Stimulated activated CD4-positive, alpha-beta T cell treated with anti-CD3 and anti-CD28 coated beads, Interleukin-1b, Interleukin-23, amount 100 ng/mL, for 4 hours (primary cell): ENCODE measurements at places on chromosomes 7 and 10.

- DNase-seq, result no peak
These were observed 30.3 kb upstream of the TCF7L2 start for GRCh38 chr10:112919721-112920120.

DNA sequence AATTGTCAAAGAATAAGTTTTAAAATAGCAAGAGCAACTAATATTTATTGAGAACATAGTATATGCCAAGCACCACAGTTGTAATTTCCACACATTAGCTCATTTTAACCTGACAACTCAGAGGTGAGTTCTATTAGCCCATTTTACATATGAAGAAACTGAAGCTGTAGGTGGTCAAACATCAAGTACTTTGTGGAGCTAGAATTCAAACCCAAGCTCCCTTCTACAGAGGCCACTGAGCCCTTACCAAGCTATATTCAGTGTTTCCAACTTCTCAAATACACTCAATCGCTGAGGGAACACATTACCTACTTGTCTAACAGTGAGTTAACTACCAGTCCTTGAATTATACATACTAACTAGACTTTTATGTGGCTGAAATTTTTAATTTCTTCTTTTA is 236.6 kb downstream of the PARD3 start:
- no peak for DNase-seq

DNA sequence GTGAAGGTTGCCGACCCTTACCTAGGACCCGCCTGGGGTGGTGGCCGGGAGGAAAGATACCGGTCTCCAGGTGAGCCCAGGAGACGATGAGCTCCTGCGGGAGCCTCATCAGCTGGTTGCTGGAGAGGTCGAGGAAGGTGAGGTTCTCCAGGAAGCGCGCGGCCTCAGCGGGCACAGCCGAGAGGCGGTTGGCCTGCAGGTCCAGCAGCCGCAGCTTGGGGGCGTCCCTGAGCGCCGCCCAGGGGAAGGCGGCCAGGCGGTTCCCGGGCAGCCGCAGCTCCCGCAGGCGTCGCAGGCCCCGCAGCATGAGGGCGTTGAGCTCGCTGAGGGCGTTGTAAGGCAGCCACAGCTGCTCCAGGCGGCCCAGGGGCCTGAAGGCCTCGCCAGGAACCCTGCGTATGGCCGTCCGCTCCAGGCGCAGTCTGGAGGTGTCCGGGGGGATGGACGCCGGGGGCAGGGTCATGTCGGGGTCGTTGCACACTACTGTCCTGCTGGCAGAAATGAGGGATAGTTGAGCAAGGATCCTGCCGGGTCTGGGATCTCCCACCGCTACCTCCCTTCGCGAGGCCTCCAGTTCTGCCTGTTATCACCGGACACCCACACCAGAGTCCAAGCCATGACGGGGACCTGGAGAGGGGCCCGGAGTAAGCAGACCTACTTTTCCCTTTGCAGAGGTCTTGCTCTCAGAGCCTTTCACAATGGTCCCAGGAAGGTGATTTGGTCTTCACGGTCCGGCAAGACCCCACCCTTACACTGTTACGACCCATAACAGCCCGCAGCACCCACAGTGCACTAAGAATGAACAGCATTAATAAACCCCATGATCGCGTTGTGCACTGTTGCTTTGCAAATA is 3.9 kb downstream of the LRIT1 start:
- DNase-seq, result no peak

- DNase-seq, result no peak
These were observed 41.2 kb downstream of the TACR2 start for GRCh38 chr10:69375307-69376151.

GRCh38 chr7:16755397-16755796 is 1.8 kb downstream of the TSPAN13 start:
- no peak for DNase-seq

DNA sequence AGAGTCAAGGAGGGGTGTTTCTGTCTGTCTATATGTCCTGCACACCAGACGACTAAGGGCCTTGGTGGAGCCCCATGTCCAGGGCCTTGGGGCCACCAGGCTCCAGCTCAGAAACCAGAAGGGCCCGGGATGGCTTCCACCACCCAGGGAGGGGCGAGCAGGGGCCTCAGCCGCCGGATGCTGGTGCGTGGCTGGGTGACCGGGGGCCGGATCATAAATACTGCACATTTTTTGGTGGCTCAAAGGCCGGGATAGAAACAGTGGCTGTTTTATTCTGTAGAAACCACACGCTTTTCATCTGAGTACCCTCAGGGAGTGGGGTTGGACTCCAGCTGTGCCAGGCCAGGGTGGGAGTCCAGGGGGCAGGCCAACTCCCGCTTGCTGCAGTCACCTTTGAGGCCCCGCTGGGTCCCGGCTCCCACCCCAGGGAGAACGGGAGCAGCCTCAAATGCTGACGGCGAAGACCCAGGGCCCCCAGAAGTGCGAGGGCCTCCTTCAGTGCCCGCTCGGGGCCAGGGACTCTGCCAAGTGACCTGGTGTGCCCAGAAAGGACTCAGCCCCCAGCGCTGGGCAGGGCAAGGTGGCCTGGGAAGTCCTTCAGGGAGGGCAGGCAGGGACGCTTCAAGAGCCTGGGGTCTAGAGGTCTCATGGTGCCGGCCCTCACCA is 28.2 kb downstream of the PDGFA start:
- no peak for DNase-seq

GRCh38 chr7:133003052-133003910 is 78.6 kb downstream of the CHCHD3 start:
- no peak for DNase-seq

GRCh38 chr7:54161621-54162020 is 380.6 kb upstream of the VSTM2A start:
- DNase-seq, result no peak

GRCh38 chr7:93196336-93196735 is 29.9 kb downstream of the HEPACAM2 start:
- DNase-seq, result no peak

DNA sequence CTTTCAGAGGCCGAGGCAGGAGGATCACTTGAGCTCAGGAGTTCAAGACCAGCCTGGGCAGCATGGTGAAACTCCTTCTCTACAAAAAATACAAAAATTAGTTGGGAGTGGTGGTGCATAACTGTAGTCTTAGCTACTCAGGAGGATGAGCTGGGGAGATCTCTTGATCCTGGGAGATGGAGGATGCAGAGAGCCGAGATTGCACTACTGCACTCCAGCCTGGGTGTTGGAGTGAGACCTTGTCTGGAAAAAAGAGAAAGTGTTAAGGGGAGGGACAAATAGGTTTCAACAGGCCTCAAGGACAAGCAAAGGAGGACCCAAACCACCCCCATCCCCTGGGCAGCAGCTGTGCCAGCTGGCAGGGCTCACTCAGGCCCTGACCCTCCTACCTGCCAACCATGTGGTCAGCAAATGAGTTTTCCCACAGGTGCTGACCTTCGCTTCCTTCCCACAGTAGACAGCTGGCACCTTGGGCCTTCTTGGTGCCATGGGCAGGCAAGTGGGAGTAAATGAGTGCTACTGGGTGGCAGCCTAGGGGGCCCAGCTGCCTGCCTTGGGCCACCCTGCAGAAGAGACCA is 5.5 kb upstream of the PNLIPRP2 start:
- no peak for DNase-seq

- DNase-seq, result no peak
These were observed 40.5 kb upstream of the MTPAP start for GRCh38 chr10:30389543-30389942.

DNA sequence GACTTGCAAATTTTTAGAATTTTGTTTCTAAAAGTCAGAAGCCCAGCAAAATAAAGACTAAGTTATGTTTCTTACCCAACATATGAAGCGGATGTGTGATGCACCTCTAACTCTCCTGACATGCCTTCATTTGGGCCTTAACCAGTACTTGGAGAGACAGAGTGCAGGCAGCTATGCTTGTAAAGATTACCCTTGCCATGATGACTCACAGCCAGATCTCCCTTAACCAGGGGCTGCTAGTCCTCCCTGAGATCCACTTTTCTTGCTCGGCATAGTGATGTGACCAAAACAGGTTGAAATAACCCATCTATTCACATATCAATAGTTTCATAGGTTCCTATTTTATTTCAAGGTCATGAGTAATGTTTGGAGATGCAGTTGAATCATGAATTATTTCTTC is 43.6 kb downstream of the PPP1R3A start:
- DNase-seq, result no peak

- DNase-seq, result no peak
These were observed 13.3 kb upstream of the IFIT1B start for GRCh38 chr10:89364531-89364930.

DNA sequence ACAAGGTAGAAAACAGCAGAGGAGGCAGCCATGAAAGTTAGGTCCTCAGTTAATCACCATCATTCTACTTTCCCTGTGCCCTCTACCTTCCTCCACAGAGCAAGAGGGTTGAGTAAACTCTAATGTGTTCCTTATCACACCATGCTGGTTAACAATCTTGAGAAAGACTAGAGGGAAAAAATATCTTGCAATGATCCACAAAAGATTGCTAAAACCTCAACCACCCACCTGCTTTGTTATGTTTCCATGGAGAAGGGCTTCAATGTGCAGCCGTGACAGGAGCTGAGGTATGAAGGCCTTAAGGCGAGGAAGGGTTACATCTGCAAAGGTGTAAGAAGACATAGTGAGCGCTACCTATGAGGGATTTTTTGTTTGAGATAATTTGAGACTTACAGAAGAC is 103.9 kb downstream of the IDE start:
- DNase-seq, result no peak

- DNase-seq, result no peak
These were observed 64.8 kb upstream of the CALD1 start for GRCh38 chr7:134714470-134715205.

- DNase-seq, result no peak
These were observed 59.5 kb upstream of the PRPS1L1 start for GRCh38 chr7:18087026-18087686.

DNA sequence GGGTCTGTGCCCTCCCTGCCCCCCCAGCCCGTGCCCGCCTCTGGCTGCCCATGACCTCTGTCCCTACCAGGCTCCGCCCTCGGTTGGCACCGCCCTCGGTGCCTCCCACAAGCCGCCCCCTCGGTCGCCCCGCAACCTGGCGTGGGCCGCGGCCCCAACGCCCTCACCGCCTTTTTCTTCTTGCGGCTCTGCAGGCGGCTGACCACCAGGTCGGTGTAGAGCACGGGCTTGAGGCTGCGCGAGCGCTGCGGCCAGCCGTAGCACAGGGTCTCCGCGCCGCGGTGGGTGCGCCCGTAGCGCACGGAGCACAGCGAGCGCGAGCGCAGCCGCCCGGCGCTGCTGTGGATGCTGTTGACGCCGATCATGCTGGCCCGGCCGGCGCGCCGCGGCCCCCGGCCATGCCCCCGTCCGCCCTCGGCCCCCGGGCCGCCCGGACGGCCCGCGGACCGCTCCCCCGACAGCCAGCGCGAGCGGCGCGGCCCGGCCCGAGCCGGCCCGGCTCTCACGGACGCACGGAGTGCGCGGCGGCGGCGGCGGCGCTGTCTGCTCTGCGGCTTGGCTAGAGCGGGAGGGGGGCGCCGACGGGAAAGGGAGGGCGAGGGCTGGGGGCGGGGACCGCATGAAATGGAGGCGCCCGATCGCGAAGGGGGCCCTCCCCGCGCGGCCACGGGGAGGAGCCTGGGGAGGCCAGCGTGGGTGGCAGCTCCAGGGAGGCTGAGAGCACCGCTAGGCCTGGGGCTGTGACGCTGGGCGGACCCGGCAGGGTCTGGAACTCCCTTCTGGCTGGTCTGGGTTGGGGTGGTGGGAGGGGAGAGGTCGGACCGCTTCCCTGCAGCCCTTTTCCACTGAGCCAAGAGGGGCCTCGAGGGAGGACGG is 9.6 kb downstream of the PSD start:
- peak; percentile 79 for DNase-seq

GRCh38 chr10:30151581-30152389 is 92.4 kb upstream of the JCAD start:
- DNase-seq, result no peak

- DNase-seq, result no peak
These were observed 96.4 kb downstream of the KCNMA1 start for GRCh38 chr10:77541247-77541646.

DNA sequence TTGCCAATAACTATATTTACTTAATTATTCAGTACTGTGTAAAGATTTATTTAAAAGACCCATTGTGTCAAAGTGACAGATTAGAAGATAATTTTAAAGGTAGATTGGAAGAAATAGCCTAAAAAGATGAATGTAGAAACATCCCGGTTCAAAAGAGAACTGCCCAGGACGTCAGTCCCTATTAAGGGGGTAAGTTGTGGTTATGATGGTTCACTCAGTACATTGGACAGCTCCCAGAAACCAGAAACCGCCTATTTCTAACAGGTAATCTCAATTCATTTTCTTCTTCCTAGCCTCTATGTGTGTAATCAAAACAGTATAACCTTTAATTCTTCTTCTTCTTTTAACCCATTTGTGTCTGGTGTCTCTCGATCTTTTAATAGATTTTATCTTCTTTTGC is 1.5 kb upstream of the FERD3L start:
- no peak for DNase-seq

- no peak for DNase-seq
These were observed 238.2 kb upstream of the NEBL start for GRCh38 chr10:21135023-21135931.

DNA sequence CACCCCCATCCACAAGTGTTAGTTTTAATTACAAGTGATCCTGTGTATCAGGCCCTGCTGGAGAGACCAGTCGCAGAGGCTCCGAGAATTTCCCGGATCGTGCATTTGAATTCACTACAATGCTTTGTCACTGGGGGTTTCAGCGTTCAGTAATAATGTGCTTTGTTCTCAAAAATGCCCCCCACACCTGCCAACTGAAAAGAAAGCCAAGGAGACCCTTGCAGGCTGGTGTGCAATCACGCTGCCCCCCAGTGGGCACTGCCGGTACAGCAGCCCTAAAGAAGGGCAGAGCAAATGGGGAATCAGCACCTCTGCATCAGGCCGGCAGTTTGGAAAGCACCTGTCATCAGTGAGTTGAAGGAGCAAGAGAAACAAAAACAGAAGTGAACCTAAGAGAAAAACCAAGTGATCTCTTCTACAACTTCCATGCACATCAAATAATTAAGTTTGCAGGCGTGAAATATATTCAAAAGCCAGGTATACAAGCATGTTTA is 177.6 kb downstream of the PARD3 start:
- DNase-seq, result peak; percentile 57

DNA sequence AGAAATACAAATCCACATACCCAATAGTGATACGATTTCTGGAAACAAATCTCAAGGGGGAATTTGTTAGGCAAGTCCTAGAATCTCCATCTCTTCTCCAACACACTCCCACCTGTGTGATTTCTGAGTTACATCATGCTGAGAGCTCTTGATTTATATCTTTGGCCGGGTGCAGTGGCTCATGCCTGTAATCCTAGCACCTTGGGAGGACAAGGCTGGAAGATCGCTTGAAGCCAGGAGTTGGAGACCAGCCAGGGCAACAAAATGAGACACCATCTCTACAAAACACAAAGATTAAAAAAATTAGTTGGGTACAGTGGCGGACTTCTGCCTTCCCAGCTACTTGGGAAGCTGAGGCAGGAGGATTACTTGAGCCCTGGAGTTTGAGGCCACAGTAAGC is 1.5 kb upstream of the MTPN start:
- DNase-seq, result no peak

- no peak for DNase-seq
These were observed 32.6 kb upstream of the IL15RA start for GRCh38 chr10:6009961-6010360.

DNA sequence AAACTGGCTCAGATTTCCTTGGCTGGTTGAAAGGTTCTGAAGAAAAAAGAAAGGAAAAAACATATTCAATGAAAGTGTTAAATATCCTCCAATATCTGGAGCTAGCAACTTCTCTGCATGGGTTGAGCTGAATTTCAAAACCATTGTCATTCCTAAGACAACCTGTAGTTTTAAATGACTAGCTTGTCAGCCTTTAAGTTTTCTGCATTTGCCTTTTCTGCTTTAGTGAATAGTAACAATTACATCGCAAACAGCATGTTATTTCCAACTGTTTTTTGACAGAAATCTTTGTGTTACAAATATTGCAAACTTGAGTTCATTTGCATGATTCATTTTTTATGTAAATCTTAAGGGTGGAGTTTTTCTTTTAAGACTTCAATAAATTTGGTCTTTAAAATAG is 852.3 kb upstream of the CELF2 start:
- DNase-seq, result no peak
